ENCODE measurements at places on chromosomes 4 and X. TPM values are rescaled to one million over a fixed set of nuclear protein-coding genes. Genes with fewer than 3 reads are reported as not detected.

USP46 gene
- total RNA-seq: 15.5 TPM

GYG2 gene
- 0.85 TPM for total RNA-seq

CNKSR2 gene
- total RNA-seq: not detected

SATL1 gene
- total RNA-seq: not detected

SEC24B gene
- total RNA-seq: 17.6 TPM

PDZD4 gene
- total RNA-seq: 37.2 TPM

FAM133A gene
- not detected for total RNA-seq

LONRF3 gene
- total RNA-seq: 13.1 TPM

NCAPG gene
- total RNA-seq: 31.0 TPM

VCX gene
- not detected for total RNA-seq

- DNase-seq: no peak
These were observed 10.1 kb downstream of the DHRSX start for GRCh38 chrX:2490634-2491033.

DNA sequence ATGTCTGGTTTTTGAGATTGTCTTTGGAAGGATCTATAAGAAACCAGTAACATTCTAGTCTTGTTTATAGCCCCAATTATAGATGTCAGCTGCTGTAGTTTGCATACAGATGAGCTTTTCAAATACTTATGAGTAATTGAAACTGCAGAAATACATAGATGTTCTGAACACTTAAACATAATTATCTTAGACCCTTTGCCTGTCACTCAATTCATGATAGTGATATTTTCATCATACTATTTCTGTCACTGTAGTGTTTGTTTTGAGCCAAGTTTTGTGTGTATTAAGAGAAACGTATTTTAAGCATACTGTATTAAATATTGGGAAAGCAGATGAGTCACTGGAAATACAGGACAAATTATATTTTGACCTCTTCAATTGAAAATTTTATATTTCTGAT lies 69.8 kb upstream of the SMARCA5 start:
- no peak for DNase-seq

DNA sequence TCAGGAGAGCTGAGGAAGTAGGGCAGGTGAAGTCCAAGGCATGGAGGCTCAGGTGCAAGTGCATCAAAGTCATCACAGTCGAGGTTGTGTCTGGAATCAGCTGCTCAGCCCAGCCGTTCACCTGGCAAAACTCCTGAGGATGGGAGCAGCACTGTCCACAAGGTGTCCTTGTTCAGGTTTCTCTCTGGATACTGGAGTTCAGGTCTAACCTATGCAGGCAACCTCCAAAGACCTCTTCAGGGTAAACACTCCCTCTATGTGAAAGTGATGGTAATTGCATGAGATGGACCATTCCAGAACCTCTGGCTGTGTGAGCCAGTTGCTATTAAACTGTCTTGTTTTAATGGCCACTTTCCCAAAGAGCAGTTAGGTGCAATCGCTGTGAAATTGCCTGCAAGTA lies 120.2 kb upstream of the PSAPL1 start:
- no peak for DNase-seq

DNA sequence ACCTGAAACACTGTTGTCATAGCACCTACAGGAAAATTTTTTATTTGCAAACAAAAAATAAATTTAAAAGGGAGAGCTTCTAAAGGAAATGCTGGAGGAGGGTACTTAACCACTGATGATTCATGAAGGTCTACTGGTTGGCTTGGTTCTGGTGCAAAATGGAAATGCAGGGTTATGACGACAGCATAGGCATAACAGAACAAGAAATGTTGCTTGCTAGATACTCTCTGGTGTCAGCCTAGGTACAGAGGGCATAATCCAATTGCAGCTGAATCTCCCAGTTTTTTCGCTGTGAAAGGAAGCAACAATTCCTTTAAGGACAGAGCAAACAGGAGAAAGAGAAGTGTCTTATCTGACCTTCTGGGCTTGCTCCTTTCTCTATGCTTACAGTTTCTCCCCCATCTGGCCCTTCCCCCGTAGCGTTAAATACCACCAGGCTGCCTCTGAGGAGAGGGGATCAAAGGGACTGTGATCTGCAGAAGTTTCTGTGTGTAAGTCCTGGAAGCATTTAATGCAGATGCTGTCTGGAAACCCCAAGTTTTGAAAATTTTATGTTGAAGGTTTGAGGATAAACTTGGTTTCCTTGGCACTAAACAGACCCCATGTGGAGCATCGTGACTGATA lies 23.7 kb upstream of the CASK start:
- no peak for DNase-seq

DNA sequence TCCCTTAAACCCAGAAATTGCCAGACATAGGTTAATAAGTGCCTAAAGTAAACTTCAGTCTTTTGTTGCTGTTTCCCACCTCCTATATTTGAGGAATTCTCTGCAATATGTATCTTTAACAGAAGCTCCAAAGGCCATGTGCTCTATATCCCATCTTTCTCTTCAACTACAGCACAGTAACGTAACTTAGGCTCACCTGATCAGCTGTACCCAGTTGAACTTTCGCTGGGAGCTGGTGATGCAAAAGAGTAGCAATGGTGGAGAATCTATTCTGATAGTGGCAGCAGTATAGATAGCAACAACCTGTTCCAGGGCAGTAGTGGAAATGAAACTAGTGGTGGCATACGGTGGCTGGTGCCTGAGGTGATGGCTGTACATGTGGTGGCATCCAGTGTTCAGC lies 33.2 kb upstream of the YTHDC1 start:
- DNase-seq: no peak

DNA sequence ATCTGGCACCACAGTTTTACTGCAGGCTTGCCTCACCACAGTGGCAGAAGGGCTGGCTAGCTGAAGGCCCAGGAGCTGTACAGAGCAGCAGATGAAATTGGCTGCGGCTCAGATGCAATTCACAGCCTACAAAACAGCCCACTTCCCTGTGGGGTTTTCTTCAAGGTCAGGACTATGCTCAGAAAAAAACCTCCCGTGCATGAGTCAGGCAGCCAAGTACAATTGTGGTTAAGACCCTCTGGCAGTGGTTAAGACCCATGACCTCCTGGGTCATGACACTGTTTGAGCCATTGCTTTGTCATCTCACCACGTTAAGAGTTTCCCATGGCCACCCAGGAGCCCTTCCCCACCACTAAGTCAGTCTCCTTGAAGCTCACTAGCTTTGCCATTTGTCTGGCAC lies 276.3 kb downstream of the HNRNPD start:
- DNase-seq: no peak

- no peak for DNase-seq
These were observed 11.2 kb downstream of the FGFBP2 start for GRCh38 chr4:15951781-15952180.

DNA sequence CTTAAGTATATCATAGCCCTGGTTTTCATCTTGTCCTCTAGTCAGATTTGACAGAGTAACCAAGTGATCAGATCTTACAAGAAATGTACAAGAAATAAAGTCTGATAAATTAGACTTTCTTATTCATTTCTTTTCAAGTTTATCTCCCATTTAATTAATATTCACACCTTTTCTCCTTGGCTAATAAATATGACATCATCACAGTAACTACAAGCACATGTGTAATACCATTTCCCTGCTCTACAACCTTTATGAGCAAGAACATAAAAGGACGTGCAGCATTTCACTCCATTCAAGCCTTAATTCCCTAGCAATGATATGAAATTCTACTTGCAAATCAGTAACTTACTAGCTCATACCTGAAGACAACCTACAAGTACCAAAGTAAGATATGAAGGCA lies 88.5 kb downstream of the BRWD3 start:
- no peak for DNase-seq

GRCh38 chr4:185998791-185999190 lies 70.2 kb upstream of the TLR3 start:
- no peak for DNase-seq

DNA sequence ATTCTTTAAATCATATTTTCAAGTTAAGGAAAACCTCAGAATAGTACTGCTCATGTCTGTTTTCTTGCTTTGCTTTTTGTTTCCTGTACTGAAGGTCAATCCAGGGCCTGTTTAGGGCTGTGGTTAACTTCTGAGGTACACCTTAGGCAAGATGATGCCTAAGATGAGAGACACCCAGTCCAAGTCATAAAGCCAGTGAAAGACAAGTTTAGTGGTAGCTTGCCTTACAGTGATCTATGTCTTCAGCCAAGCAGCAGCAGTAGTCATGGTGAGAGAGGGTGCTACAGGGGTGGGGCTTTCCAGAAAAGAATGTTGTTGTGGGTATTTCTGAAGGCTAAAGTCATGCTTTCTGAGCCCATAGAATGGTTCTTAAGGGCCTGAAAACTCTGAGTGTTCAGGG lies 173.7 kb downstream of the VSIG4 start:
- no peak for DNase-seq

Measured in Panc1 (cell line).